Hypothalamus (tissue), 51 donors: ENCODE measurements at places on chromosomes 6 and 20.

DNA sequence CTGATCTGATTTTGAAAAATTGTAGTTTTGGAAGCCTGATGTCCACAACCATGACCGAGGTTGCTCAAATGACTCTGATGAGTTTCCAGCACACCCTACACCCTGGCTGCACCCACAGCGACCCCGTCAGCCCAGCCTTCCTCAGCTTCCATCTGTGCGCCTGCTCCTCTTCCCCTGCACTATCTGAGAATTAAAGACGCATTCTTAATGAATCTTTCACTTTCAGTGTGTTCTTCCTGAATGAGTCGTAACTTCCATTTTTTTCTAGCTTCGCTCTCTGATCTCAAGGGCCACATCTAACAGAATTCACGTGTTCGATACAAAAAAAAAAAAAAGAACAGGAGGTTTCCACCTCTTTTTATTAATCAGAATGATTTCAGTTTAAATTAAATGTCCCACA lies 21.3 kb upstream of the RREB1 start:
- no peak for DNase-seq

DNA sequence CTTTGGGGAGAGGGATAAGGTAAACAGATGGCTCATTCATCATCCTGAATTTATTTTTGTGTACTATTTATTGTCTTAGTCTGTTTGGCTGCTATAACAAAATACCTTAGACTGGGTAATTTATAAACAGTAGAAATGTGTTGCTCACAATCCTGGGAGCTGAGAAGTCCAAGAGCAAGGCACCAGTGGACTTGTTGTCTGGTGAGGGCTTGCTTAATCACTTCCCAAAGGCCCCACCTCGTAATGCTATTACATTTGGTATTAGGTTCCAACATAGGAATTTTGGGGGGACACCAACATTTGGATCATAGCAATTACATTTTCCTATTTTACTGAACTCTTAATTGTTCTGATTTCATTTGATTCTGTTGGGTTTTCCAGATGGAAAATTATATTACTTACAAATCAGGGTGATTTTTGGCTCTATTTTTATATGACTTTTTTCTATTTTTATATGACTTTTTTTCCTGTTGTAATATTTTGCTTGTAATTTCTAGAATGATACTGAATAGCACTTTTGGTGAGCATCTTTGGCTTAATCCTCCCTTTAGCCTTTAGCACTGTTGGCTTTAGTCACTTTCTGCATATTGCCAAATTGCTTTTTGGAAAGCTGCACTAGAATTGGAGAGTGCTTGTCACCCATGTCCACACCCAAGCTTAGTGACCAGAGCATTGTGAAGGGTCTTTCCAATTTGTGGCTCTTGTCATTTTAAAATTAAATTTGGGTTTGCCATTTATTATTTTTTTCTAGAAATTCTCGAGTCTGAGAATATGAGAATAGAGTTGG lies 43.7 kb upstream of the TULP4 start:
- DNase-seq = no peak

GRCh38 chr6:109299265-109299607 lies 83.0 kb downstream of the CD164 start:
- DNase-seq = no peak

DNA sequence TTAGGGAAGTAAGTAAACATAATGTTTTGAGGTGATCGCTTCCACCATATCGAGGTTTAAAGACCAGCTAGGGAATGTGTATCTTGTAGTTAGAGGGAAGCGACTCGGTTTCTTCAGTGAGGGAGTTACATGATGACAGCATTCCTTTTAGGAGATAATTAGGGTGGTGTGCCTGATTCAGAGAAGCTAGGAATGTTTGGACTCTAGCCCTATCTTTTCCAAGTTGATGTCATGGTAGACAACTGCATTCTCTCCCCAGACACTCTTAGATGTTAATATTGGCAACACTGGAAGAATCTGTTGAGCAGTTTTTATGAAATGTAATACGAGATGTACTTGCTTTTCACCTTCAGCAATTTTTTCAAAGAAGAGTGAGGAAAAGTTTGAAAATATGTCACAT lies 12.9 kb upstream of the HIVEP1 start:
- DNase-seq = no peak

- no peak for DNase-seq
Observed at GRCh38 chr6:156027248-156027626, 571.6 kb upstream of the NOX3 start.

DNA sequence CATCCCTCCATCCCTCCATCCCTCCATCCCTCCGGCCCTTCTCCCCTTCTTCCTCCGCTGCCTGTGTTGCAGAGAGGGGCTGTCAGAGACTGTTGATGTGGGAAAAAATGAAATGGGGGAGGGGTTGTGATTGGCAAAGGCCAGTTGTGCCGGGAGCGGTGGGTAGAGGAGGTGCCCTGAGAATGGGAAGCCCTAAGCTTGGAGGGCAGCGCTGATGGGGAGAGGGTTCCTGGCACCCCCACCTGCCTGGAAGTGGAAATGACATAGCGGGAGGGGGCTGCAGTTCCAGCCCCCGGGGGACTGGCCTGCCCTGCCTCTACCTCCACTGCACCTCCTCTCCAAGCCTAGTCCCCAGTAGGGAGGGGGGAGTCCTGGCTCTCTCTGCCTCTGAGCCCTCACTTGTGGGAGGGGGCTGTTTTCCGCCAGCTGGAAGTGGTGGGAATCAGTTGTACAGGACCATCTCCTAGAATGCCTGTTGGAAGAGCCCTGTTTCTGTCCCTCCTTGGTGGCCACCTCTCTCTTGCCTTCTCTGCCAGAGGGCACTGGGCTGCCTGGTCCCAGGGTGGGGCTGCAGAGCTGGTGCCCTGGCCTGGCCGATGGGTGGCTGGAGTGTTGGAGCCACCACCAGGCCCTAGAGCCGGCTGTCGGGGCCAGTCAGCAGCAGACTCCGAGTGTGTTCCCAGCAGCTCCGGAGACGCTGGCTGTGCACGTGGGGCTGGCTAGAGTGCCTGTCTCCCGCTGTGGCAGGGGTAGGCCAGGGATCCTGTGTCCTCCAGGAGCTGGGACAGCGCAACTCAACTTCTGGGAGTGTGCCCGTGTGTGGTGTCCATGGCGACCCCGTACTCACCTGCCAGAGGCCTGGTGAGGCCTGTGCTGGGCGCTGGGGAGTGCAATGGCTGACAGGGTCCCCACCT lies 1.5 kb downstream of the DLGAP4 start:
- no peak for DNase-seq

GRCh38 chr6:16671302-16672289 lies 89.7 kb downstream of the ATXN1 start:
- no peak for DNase-seq

DNA sequence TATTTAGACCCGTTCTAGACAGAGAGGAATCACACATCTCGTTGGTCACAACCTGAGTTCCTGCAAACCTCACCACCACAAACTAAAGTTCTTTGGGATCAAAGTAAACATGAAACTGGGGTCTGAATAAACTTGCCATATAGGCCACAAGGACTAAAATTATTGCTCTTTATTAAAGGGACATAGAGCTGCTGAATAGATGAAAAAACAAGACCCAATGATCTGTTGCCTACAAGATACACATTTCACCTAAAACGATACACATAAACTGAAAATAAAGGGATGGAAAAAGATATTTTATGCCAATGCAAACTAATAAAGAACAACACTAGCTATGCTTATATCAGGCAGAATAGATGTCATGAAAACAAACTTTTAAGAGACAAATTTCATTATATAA lies 623.0 kb downstream of the TBC1D32 start:
- DNase-seq = no peak

GRCh38 chr6:153048631-153049030 lies 46.1 kb upstream of the MTRF1L start:
- no peak for DNase-seq

- DNase-seq = no peak
Observed at GRCh38 chr6:93746892-93747291, 327.5 kb upstream of the EPHA7 start.
